Amniotic stem cell (primary cell): ENCODE measurements at places on chromosomes 11 and 22.

DNA sequence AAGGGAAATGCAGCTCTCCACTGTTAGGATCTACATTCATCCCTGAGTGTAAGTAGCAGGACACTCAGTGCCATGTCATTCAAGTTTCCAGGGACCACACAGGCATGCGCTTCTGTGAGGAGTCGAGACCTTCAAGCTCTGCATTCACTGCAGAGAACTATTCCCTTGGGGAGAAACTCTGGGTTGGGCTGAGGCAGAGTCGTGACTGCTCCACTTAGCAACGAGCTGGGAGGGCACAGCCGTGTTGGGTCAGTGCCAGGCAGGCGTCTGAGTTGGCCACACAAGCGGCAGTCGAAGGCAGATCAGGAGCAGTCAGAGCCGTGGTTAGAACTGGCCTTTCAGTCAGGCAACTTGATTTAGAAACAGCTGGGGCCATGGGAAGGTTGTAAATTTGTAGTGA is 14.7 kb downstream of the MPEG1 start:
- no peak for DNase-seq

GRCh38 chr22:50201191-50202129 is 649 bp downstream of the SELENOO start:
- DNase-seq: no peak

- DNase-seq: no peak
Observed at GRCh38 chr22:46077669-46078099, 72.6 kb upstream of the PPARA start.

DNA sequence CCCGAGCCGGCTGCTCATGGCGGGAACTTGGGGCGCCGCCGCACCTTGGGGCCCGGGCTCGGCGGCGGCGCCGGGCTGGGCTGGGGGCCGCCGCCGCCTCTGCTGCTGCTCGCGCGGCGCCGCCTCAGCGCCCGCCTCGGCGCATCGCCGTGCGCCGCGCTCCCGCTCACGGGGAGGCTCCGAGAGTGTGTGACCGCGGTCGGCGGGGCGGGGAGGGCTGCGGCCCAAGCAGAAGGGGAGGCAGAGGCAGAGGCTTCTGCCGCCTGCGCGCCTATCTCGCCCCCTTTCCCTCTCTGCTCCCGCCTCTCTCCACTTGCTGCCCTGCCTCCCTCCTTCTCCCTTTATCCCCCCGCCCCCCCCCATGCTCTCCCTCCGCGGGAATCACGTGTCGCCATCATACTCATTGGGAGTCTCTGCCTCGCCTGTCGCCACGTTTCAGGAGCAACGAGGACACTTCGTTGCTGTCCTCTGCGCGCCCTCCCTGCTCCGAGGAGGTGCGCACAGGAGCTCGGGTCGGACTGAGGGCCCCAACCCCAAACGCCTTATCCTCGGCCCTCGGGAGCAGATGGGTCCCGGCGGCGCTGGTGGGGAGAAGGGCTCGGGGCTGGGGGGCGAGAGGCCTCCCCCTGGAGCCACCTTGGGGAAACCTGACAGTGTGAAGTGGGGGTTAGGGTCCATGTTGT is at the start of gene GUCY1A2:
TSS of gene GUCY1A2 (minus strand) at position 258 of the 683 bp plus-strand sequence. CDS start 421 bp downstream, outside the sequence.
- no peak for DNase-seq

- DNase-seq: peak; percentile 44
Observed at GRCh38 chr11:65780770-65781151, at the start of gene AP5B1. AP5B1 (minus strand) TSS chr11:65780976; CDS start chr11:65780591, 385 bp downstream.

DNA sequence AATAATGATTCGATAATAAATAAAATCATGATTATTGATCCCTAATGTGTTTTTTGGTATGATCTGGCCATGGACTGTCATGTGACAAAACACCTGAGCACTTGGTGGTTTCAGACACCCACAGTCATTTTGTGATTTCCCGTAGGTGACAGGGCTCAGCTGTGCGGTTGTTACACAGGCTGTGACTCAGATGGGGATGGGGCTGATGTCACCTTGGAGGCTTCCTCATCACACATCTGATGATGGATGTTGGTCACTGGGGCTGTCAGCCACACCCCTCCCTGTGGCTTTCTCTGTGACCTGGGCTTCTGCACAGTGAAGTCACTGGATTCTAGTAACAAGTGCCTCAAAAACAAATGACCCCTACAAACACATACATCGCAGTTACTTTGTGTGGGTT is 995.1 kb downstream of the BRD1 start:
- DNase-seq: no peak

DNA sequence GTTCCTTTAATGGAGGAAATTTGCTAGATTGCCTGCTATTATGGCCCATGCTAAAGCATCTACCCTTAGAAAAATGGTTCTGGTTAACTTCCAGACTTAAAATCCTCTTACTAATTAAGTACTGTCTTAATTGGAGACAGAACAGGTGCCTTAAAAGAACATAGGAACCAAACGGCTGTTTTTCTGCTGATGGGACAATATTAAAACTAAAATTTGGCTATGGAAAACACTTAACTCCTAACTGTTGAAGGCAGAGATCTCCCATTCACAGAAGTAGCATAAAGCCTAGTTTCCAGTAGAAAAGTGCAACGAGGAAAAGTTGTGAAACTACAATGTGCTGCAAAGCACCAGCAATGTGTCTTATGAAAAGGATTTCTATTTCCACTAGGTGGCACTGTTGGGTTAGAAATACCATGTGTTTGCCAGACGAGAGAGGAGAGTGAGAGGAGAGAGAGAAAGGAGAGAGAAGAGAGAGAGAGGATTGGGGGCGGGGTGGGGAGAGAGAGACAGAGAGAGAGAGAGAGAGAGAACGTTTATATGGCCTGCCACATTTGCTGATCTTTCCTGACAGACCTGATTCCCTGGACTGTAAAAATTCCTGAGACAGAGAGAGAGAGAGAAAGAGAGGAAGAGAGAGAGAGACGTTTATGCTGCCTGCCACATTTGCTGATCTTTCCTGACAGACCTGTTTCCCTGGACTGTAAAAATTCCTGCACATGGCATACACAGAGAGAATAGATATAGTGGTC is 51.5 kb downstream of the FAM181B start:
- DNase-seq: peak; percentile 54

- DNase-seq: no peak
Observed at GRCh38 chr11:66313321-66314185, 3.3 kb downstream of the CD248 start.

DNA sequence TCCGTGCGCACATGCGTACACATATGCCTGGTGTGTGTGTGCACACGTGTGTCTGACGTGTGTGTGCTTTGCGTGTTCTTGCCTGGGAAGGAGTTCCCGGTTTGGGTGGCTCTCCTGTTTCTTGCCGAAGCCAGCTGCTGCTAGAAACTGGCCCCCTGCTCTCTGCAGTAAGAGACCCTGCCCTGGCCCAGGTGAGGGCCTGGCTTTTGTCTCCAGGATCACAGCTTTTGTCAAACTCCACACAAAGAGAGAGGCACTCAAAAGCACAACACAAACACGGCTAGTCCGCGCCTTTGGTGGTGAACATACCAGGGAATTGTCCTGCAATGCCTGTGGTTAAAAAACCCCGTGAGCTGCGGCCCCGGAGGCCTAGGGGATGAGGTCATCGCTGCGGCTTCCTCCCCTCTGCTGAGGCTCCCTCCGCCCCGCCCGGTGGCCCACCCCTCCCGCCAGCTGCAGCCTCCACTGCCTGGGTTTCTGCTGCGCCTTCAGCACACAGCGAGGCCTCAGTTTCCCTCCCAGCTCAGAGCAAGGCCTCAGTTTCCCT is 88.9 kb downstream of the KCNQ1 start:
- DNase-seq: peak; percentile 72

- peak; percentile 87 for DNase-seq
Observed at GRCh38 chr11:111793863-111794262, 27.7 kb upstream of the PPP2R1B start.

DNA sequence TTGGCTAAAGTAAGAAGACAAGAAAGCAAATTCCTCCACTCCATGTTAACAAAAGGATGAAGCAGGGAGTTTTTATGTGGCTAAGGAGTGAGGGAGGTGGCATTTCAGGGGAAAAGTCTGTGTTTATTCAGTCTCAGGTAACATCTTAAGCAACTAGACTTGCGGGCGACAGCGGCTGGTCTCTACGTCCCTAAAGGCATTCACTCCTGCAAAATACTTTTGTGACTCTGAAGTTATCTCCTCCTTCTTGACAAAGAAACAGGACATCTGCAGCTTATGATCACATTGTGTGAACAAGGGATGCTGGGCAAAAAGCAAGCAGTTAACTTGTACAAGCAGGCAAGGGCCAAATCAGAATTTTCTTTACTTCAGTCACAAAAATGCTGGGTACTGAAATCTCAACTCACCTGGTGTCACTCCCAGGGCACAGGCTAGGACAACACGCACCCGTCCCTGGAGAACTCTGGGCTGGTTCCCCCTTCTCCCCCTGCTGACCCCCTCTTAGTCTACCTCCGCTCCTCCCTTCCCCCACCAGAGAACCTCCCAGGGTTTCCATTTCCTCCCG is 38.3 kb downstream of the IGLL5 start:
- DNase-seq: no peak

- no peak for DNase-seq
Observed at GRCh38 chr11:47980907-47981621, 705 bp downstream of the PTPRJ start.

DNA sequence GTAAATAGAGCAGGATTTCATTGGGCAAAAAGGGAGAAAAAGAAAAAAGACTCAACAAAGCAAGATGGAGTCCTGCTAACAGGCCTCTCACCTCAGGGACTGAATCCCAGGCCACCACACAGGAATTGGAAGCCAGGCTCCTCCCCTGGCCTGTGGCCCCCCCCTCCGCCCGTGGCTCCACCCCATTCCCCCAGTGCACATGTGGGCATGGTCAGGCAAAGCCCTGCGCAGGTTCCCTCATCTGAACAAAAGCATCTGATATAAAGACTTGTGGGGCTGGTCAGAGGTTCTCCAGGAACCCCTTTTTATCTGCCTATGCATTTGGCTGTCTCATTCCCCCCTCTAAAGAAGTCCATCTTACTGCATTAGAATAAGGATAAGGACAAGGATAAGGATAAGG is 46.0 kb upstream of the PAK1 start:
- DNase-seq: no peak

GRCh38 chr11:58006940-58007339 is 16.7 kb upstream of the OR9Q1 start:
- DNase-seq: no peak

- no peak for DNase-seq
Observed at GRCh38 chr11:72981971-72982685, 160.0 kb downstream of the FCHSD2 start.

GRCh38 chr11:112016088-112016764 is 9.0 kb upstream of the DLAT start:
- DNase-seq: no peak

DNA sequence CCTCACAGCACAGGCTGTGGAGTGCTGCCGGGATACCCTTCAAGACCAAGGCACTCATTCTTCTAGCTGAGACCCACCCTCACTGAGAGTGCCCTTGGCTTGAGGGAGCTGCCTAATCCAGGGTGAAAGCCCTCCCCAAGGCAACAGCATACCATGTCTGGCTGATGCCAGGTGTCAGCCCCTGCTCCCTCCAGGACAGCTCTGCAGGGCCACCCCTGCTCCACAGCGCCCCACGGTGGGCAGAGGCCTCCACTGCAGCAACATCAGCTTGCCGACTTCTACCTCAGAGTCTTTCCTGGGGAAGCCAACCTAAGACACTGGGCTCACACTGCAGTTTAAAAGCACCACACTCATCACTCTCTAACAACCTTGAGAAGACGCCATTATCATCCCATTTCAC is 29.0 kb downstream of the TTLL1 start:
- DNase-seq: no peak

DNA sequence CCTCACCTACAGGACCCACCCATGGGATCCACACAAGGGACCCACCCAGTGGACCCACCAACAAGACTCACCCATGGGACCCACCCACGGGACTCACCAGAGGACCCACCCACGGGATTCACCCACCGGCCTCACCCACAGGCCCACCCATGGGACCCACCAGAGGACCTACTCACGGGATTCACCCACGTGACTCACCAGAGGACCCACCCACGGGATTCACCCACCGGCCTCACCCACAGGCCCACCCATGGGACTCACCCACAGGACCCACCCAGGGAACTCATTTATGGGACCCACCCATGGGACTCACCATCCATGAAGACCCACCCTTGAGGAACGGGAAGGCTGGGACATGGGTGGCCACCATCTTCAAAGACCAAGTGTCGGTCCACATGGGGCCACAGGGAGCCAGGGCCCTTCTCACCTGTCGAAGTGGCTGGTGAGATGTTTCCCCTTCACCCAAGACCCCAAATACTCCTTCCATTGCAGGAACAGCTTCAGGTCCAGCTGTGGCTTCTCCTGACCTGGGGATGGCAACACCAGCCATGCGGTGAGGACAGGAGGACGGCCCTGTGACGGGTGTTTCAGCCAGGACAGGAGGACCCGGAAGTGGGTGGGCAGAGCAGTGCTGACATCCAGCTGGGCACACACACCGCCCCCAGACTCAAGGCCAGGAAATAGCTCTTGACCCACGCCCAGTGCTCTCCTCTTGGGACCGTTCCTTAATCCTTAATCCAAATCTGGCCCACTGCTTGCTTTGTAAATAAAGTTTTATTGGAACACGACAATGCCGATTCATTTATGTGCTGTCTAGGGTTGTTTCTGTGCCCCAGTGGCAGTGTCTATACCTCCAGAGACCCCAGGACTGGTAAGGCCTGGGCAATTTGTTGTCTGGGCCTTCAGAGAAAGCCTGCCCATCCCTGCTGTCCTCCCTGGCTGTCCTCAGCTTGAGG is 1005.1 kb downstream of the BRD1 start:
- DNase-seq: no peak

DNA sequence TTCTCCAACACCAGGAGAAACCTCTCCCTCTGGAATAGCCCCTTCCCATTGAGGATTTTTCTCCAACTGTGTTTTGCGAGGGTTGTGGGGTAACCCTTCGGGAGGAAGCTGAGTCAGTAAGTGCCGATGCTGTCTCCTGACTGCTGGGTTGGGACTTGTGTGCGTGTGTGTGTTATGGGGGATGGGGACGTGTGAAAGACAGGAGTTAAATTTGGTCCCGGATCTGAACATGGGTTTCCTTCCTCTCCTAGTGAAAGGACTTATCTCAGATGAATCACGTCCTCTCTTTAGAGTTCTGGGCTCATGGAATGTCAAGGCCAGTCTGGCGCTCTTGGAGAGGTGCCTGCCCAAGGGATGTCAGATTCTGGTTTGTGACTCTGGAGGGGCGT is 33.3 kb downstream of the KIAA1671 start:
- no peak for DNase-seq

- no peak for DNase-seq
Observed at GRCh38 chr11:134905517-134905916, 493.5 kb upstream of the B3GAT1 start.

DNA sequence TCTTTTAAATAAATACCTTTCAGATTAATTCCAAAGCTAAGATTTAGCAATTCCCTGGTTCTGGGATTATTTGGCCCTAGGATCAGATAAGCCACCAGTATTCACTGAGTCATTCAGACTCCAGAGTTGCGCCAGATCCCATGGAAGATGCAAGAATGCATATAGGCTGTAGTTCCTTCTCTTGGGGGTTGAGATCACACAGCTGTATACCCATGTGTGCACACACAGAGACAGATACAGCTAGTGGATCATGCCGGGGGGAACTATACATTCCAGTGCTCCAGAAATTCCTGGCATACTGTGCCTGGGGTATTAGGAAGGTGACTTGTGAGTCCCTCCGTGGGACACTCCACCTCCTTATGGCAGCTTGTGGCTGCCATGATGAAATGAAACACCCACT is 75.4 kb downstream of the ZBTB16 start:
- DNase-seq: no peak
